ENCODE measurements at places on chromosomes 4 and X.
A peak's percentile ranks its signal among the peaks of the same experiment; 100 is the strongest.

GRCh38 chr4:121653214-121653613, 43.6 kb downstream of the ANXA5 start:
- DNase-seq, result no peak

DNA sequence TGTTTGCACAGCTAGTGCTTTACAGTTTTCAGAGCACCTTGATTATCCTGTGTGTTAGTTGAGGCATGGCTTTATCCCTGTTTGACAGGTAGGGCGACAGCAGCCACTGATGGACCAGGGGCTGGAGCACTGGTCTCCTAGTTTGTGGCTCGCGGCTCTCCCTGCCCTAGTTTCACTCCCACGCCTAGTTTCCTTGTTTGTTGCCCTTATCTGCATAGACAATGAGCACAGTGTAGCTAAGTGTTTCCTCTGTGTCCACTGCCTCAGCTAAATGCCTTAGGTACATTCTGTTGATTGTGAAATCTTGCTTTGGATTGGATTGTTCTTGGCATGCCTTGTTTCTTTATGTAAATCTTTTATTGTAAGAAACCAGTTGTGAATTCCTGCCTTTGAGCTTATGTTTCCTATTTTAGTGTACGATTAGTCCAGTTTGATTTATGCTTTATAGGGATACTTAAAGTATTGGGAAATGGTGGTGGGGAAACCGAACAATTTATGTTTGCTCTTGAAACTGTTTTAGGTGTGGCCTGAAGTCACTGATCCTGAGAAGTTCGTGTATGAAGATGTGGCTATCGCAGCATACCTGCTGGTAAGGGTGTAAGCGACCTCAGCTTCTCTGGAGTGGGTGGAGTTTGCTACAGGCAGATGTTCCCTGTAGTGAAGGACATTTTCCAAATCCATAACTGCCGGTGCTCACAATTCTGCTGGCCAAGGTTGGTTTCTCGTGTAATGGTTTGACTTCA, 11.0 kb downstream of the TRMT44 start:
- DNase-seq, result no peak

DNA sequence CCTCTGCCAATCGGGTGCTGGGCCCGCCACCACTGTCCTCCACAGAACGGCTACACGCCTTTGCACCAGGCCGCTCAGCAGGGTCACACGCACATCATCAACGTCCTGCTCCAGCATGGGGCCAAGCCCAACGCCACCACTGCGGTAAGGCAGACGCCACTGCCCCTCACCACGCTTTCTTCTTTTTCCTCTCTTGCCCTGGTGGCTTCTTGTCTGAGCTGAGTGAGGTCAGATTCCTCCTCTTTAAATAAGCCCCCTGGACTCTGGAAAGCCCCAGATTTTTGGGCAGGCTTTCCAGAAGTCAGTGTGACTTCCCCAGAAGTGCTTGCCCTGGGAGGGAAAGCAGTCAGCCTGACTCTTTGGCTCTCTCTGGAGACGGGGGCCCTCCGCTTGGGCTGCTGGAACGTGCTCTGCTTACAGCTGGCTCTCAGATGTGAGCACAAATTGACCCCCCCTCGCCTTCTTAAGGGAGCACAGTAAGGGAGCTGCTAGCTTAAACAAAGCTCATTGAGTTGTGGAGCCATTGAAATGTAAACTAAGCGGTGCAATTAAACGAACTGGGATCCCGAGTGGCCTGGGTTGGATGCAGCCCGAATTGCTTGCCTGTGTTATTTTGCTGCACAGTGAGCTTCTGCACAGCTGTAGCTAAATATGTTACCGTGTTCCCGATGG, 243.1 kb downstream of the ANK2 start:
- no peak for DNase-seq

- no peak for DNase-seq
Measured at GRCh38 chrX:125786316-125786715, 379.8 kb downstream of the DCAF12L2 start.

DNA sequence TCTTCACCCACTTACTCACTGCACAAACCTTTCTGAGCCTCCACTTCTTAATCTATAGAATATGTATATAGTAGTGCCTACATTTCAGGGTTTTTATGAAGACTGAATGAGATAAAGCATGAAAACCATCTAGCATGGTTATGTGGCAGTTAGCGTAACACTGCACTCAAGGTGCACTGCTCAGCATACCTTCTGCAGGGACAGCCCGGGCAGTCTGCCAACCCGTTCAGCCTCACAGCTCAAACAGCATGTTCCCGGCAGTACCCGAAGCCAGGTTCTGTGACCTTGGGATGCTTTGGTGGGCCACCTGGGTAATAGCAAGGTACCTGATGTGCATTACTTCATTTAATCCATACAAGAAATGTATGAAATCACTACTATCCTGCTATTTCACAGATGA, 81.4 kb downstream of the DOCK11 start:
- DNase-seq, result no peak

GRCh38 chr4:15906020-15906443, 32.5 kb downstream of the FGFBP1 start:
- DNase-seq, result peak; percentile 4

GRCh38 chr4:85717847-85718246, 242.9 kb downstream of the ARHGAP24 start:
- no peak for DNase-seq

GRCh38 chr4:183714626-183715025, 55.5 kb downstream of the TRAPPC11 start:
- DNase-seq, result no peak

DNA sequence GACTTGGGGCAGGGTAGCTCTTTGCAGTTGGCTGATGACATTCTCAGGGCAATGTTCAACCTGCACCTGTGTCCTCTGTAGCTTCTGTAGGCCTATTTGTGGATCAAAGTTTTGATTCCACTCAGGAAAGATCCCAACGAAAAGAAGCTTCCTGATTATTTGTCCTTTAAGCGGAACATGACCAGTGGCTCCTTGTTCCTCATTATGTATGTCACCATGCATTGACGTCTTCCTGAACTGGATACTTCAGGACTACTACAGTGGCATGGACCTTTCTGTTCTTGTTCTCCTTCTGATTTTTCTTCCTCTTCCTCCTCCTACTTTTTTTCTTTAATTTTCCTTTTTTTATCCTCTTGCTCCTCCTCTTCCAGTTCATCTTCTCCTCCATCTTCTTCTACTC, 62.4 kb downstream of the NBDY start:
- no peak for DNase-seq

DNA sequence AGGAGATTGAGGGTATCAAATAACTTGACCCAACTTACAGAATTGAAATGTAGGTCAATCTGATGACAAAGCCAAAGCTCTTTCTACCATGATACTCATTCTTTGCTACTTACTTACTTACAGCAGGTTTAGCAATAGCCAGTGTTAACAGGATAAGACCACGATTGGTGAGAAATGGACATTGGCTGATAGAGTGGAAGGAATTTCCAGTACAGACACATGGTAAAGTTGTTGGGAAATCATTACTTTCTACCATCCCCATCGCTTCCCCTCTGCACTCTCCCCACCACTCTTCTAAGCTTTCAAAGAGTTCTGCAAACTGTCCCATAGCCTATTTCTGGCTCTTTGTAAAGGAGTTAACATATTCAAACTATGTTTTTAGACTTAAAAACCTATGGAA, 119.7 kb downstream of the CHRNA9 start:
- no peak for DNase-seq

DNA sequence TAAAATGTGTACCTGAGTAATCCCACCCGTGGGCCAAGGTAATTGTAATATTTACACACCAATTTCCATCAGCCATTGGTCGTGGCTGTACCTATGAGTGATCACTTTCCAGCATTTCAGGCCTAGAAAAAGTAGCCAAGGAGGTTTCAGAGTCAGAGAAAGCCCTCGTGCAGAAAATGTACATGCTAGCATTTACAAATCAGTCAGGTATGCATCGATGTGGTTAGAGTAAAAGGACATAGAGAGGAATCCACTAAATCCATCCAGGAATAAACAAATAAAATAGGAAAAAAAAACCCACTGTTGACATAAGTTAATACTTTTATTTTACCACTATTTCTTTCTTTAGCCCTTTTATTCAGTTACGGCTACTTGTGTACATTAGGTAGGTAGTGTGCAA, 256.8 kb downstream of the TRIML1 start:
- no peak for DNase-seq

DNA sequence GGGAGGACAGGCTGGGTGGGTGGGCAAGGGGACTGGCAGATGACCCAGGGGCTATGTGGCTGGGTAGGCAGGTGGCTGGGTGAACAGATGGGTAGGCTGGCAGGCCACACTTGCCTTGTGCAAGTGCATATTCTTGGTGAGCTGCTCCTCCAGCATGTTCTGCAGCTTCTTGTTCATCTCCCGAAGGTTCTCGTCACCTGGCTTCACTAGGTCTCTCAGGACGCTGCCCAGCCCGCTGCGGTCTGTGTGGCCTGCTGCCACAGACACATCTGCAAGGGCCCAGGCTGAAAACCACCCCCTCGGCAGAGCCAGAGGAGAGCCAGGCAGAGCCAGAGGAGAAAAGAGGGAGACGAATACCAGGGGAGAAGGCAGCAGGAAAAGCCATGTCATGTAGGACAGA, 3.4 kb upstream of the KCND1 start:
- no peak for DNase-seq

GRCh38 chr4:155681886-155682285, 15.2 kb downstream of the GUCY1A1 start:
- no peak for DNase-seq

DNA sequence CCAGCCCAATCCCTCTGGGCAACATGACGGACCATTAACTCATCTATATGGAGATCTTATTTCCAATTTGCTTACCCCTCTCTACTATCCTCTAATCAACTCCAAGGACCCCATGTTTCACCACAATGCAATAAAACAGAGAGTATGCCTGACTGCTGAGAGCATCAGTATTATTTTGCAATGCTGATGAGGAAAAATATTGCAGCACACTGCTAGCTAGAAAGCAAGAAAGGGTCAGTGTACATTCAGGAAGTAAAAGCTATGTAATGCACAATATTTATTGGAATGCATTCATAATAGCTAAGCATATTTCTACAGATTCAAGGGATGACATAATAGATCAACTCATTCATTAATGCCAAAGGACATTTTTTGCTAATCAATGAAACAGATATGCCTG, 33.2 kb downstream of the ARAP2 start:
- no peak for DNase-seq

DNA sequence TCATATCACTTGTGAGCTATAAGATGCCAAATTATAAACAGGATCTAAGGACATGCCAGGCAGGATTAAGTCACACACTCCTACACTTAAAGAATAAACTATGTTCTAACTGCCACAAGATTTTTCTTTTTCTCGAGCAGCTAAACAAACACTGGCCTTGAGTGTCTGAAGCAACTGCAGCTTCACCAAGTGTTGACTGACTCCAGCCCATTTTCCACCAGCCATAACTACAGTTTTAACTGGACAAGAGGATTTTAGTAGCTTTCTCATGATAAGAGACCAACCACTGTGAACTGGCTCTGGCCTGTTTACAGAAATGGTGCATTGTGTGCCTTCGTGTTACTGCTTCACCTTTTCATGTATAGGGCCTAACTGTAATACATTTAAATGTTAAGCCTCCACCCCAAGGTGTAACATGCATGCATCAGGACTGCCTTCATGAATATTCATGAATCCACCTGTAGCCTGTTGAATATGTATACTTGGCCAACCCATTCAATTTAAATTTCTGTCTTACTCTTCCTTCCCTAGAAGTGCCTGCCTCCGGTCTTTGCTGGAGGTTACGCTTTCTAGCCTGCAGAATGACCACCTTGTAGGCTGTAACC, 10.8 kb downstream of the UCP1 start:
- no peak for DNase-seq

DNA sequence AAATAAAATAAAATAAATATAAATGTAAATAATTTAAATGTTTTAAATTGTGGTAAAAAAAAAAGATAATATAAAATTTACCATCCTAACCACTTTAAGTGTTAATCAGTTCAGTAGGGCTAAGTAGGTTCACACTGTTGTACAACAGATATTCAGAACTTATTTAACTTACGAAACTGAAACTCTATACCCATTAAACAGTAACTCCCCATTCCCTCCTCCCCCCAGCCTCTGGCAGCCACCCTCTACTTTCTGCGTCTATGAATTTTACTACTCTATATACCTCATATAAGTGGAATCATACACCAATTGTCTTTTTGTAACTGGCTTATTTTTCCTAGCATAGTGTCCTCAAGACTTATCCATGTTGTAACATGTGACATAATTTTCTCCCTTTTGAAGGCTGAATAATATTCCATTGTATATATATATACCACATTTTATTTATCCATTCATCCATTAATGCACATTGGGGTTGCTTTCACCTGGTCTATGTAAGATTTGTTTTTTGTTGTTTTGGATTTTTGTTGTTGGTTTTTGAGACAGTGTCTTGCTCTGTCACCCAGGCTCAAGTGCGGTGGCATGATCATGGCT, 32.5 kb upstream of the ELF2 start:
- no peak for DNase-seq

GRCh38 chrX:29890004-29890403, 325.4 kb upstream of the MAGEB2 start:
- no peak for DNase-seq

DNA sequence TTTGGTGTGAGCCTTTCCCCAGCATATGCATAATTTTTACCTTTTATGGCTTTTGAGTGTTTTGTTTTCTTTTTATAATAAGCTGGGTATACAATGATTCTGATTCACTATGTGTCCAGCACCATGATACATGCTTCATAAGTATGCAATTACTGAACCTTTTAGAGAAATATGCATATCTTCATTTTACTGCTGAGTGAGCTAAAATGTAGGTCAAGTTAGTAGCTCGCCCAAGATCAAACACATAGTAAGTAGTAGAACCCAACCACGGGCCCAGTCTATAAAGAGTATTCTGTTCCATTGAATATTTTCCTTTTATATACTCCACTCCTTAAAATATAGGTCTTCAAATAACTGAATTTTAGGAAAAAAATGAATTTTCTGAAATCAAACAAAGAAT, 362.4 kb upstream of the HTR2C start:
- no peak for DNase-seq

- no peak for DNase-seq
Measured at GRCh38 chr4:7887436-7887835, 52.2 kb downstream of the AFAP1 start.

Measured in stimulated activated CD4-positive, alpha-beta T cell treated with anti-CD3 and anti-CD28 coated beads, Interleukin-4, amount 100 ng/mL, for 4 hours (primary cell).